ENCODE measurements at places on chromosomes 6 and 20. TPM values are rescaled to one million over a fixed set of nuclear protein-coding genes. Genes with fewer than 3 reads are reported as not detected.

Gene NINL
- total RNA-seq: 15.7 TPM

Gene RNF182
- 4.3 TPM for total RNA-seq

Gene CST7
- total RNA-seq: not detected

Gene PRELID3B
- total RNA-seq: 55.2 TPM

Gene SLC17A3
- not detected for total RNA-seq

Gene NMBR
- total RNA-seq: under 0.01 TPM

Gene TNFRSF6B
- 41.5 TPM for total RNA-seq

Gene FILIP1
- 10.0 TPM for total RNA-seq

Gene AVP
- not detected for total RNA-seq

Gene LRRC1
- total RNA-seq: 27.4 TPM

Gene GABRR2
- 0.67 TPM for total RNA-seq

Gene NHLRC1
- total RNA-seq: 2.0 TPM

Gene LRP11
- 13.7 TPM for total RNA-seq

Gene BACH2
- total RNA-seq: 2.9 TPM

Gene PDE7B
- 28.1 TPM for total RNA-seq

Gene CUL9
- 31.7 TPM for total RNA-seq

Gene PRL
- total RNA-seq: not detected

Gene KCNK15
- not detected for total RNA-seq

Gene IP6K3
- total RNA-seq: not detected

Gene MRPL2
- total RNA-seq: 26.5 TPM

Gene SMLR1
- not detected for total RNA-seq

Gene NOX3
- not detected for total RNA-seq

Gene CD24
- total RNA-seq: 2.3 TPM

Gene ARG1
- not detected for total RNA-seq

Gene LHFPL5
- total RNA-seq: not detected

Gene FAM50B
- 3.5 TPM for total RNA-seq

Gene HDGFL1
- not detected for total RNA-seq

Gene TRAPPC3L
- total RNA-seq: 0.33 TPM

Gene SYNGAP1
- 5.3 TPM for total RNA-seq

Gene SRMS
- total RNA-seq: not detected

Gene GINS1
- 6.2 TPM for total RNA-seq

Gene CDC25B
- 29.1 TPM for total RNA-seq

Gene FAM209B
- total RNA-seq: not detected

Gene PRKN
- 1.6 TPM for total RNA-seq

Gene DLL1
- total RNA-seq: 3.2 TPM

Gene HLA-DQB2
- total RNA-seq: not detected

Gene ECT2L
- not detected for total RNA-seq

Gene ADGB
- total RNA-seq: not detected

Gene TFAP2D
- not detected for total RNA-seq

Gene WFDC11
- not detected for total RNA-seq

Measured in vein endothelial cell (primary cell).